ENCODE measurements at places on chromosomes 4 and X.

DNA sequence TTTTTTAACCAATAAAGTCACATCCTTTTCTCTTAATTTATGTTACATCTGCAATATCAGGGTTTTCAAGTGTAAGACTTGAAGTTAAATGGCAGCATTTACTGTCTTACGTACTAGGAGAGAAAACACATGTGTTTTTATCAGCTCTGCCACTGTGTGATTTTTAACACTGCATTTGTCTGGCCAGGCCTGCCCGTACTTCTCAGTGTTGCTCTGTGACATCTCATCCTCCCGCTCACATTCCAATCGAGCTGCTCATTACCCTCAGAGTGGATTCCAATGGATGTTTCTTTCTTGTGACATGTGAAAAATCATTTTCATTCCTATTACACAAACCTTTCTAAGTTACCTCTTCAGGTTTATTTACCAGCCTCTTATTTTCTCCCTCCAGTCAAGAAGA lies 420.3 kb downstream of the FAT4 start:
- no peak for DNase-seq

DNA sequence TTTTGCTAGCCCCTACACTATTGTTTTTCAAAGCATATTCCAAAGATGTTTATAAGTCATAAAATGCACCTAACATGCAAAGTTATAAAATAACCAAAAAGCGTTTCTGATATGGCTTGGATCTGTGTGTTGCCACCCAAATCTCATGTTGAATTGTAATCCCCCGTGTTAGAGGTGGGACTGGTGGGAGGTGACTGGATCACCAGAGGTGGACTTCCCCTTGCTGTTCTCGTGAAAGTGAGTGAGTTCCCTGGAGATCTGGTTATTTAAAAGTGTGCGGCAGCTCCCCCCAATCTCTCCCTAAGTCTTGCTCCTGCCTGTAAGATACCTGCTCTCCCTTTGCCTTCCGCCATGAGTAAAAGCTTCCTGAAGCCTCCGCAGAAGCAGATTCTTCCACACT lies 22.8 kb upstream of the SORBS2 start:
- no peak for DNase-seq

GRCh38 chr4:186621959-186622553 lies 66.7 kb upstream of the MTNR1A start:
- DNase-seq = no peak

GRCh38 chr4:3115637-3116270 lies 41.3 kb downstream of the HTT start:
- DNase-seq = no peak

DNA sequence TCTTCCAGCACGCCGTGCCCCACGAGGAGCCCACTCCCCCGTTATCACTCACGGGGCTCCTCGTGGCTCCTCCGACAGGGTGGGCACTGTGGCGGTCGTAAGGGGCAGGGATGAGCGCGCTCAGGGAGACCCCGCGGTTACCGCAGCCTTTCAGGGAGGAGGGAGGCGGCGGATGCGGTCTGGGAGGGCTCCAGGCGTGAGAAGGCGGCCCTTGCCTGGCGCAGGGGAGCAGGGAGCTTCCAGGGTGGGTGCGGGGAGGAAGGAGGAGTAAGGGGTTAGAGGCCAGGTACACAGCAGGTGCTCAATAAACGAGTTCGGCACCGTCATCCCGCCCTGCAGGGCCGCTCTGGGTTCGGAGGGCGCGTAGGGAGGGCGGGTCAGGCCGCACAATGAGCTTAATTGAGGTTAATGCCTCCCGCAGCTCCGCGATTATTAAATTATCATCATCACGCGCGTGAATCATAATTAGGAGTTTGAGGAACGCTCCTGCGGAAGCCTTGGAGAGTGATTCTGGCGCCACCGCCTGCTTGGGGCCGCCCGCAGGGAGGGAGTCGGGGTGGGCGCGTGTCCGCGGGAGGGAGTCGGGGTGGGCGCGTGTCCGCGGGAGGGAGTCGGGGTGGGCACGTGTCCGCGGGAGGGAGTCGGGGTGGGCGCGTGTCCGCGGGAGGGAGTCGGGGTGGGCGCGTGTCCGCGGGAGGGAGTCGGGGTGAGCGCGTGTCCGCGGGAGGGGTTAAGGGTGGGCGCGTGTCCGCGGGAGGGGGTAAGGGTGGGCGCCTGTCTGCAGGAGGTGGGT lies 7.6 kb upstream of the NKX1-1 start:
- DNase-seq = no peak

- DNase-seq = no peak
Observed at GRCh38 chr4:185831125-185831815, 19.3 kb upstream of the SORBS2 start.

- DNase-seq = no peak
Observed at GRCh38 chrX:103656617-103657016, 27.8 kb downstream of the TCEAL1 start.

- DNase-seq = no peak
Observed at GRCh38 chrX:42149765-42150164, 226.4 kb upstream of the CASK start.

GRCh38 chr4:74578329-74578728 lies 133.4 kb downstream of the AREG start:
- no peak for DNase-seq

DNA sequence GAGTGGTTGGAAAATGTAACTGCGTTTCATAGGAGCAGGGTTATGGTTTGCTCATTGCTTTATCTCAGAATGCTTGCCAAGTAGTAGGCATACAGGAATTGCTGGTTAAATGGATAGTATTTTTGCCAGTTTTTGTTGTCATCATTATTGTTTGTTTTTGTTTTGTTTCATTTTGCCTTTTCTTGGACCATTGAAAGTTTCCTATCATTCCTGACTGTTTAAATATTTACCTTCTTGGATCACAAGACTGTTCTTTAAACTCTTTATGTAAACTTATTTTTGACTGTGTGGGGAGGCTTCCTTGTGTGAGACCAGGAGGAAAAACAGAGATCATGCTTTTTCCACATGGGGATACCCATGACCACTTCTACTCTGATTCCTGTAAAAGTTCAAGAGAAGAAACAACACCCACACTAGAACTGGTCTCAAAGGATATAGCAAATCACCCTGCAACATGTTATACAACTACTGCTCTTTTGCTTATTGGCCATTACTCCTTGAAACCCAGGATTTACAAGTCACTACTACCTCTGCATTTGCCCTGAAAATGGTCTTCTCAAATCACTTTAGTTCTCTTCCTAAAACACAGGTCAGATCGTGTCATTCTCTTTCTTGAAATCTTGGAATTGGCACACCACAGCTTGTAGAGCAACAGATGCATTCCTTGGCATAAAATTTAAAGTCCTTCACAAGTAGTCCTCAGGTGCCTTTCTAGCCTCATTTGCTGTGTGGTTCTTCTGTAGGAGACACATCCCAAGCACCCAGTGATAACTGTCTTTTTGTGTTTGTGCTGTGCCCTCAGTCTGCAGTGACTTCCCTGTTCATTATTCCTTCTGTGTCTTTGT lies 51.3 kb downstream of the FNIP2 start:
- DNase-seq = no peak

All from NCI-H1694 treated with DMSO at 0.1 percent for 48 hours (cell line).